ENCODE measurements at places on chromosomes 5 and 9. TPM values are rescaled to one million over a fixed set of nuclear protein-coding genes. Genes with fewer than 3 reads are reported as not detected.
A peak's percentile ranks its signal among the peaks of the same experiment; 100 is the strongest.

DNA sequence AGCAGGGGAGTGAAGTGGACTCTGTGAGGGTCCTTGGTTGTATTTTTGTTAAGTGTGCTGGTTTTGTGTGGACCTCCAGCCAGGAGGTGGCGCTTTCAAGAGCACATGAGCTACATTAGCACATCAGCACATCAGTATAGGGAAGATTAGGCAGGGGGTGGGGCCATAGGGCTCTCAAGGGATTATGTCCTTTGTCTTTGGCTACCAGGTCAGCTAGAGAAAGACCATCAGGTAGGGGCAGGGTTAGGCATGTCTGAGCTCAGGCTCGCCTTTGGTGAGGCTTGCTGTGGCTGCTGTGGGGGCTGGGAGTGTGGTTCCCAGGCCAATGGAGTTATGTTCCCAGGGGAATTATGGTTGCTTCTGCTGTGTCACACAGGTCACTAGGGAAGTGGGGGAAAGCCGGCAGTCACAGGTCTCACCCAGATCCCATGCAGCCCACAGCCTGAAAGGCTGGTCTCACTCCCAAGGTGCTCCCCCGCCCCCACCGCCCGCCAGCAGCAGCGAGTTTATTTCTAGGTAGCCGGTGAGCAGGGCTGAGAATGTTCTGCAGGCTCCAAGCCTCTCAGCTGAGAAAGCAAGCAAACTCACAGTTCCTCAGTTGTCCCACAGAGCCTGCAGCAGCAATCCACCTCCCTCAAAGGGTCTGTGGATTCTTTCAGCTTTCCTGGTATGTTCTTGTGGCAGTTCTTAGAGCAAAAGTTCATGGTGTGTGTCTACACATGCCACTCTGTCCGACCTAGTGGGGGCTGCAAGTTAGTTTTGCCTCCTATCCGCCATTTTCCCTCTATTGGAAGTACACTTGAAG, 13.7 kb downstream of the OR1J1 start:
- H3K27me3 ChIP-seq, result peaks cover 55% of the 10 kb centered on the region
- H3K36me3 ChIP-seq, result no peaks in the 10 kb centered on the region
- no peak for DNase-seq
- no peak overlapping the region for H3K4me3 ChIP-seq
- H3K4me1 ChIP-seq, result peaks cover 3% of the 10 kb centered on the region

DNA sequence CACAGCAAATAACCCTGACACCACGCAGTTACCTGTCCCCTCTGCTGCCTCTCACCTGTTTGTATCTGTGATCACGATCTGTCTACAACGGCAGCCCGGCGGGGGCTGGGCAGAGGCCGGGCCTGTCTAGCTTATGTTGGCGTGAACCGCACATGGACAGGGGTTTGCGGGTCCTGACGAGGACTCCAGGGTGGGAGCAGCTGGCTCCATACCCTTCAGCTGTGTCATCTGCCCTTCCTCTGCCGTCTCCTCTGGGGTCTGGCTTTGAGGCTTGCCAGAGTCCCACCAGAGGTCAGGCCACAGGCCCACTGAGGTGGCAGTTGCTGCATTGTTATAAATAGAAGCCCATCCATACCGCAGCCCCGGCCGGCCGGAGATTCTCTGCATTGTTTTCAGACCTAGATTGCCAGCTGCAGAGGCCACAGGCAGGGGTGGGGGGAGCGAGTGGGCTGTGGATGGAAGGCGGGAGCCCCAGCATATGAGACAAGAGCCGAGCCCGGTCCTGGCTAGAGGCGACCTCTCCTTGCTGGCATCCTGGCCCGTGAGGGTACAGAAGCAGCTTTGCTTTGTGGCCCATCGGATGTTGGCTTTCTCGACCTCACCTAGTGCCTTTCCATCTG, 37.8 kb downstream of the FAM78A start:
- H3K27ac ChIP-seq, result peak overlapping the region; percentile 42
- DNase-seq, result no peak
- H3K4me1 ChIP-seq, result peaks cover 20% of the 10 kb centered on the region
- no peak overlapping the region for H3K4me3 ChIP-seq

GRCh38 chr5:112548246-112548881, 129.3 kb upstream of the EPB41L4A start:
- H3K4me3 ChIP-seq, result no peak overlapping the region
- peaks cover 14% of the 10 kb centered on the region for H3K4me1 ChIP-seq
- H3K27me3 ChIP-seq, result no peaks in the 10 kb centered on the region
- H3K27ac ChIP-seq, result no peak overlapping the region

The BARHL1 gene
- 0.14 TPM for total RNA-seq

The CBY3 gene
- total RNA-seq, result not detected

DNA sequence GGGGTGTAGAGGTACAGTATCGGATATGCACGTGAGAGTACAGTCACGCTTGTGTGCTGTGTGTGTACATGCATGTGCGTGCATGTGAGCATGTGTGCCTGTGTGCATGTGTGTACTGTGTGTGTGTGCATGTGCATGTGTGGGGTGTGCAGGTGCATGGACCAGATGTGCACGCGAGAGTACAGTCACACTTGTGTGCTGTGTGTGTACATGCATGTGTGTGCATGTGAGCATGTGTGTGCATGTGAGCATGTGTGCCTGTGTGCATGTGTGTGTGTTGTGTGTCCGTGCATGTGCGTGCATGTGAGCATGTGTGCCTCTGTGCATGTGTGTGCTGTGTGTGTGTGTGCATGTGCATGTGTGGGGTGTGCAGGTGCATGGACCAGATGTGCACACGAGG, 10.3 kb downstream of the SLC6A19 start:
- no peak for DNase-seq
- H3K27ac ChIP-seq, result no peak overlapping the region
- no peak overlapping the region for H3K4me3 ChIP-seq

DNA sequence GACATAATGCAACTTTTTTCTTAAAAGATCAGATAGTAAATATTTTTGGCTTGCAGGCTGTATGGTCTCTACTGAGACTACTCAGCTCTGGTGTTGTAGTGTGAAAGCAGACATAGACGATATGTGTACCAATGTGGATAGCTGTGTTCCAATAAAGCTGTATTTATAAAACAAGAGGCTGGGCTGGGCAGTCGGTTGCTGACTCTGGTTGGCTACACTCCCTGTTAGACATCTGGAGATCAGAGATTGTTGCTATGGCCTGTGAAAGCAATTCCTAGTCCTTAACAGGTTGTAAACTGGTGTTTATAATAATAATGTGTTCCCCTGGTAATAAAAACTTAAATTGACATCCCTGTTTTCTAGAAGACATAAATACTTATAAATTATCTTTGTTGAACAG, 24.4 kb upstream of the SCAMP1 start:
- no peak overlapping the region for H3K4me3 ChIP-seq
- H3K27me3 ChIP-seq, result no peaks in the 10 kb centered on the region
- H3K36me3 ChIP-seq, result no peaks in the 10 kb centered on the region
- no peak overlapping the region for H3K27ac ChIP-seq

DNA sequence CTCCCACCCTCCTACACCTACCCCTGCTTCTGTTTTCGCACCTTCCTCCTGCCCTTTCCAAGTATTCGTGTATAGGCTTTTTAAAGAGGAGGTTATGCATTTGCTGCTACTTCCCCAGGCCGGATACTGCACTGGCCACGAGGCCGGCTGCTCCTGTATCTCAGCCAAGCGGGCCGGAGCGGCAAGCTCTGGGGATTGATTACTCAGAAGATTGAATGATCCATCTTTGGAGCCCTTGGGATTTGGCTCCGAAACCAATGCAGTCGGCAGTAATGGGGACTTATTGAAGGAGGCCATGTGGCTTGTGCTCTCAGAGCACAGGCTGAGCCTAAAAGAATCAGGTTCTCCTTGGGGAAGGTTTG, 405.3 kb downstream of the TLE4 start:
- DNase-seq, result no peak
- no peak overlapping the region for H3K27ac ChIP-seq
- H3K36me3 ChIP-seq, result no peaks in the 10 kb centered on the region

- H3K4me1 ChIP-seq, result peaks cover 20% of the 10 kb centered on the region
- DNase-seq, result no peak
- peaks cover 11% of the 10 kb centered on the region for H3K27me3 ChIP-seq
- peak overlapping the region; percentile 95 for H3K4me3 ChIP-seq
- H3K36me3 ChIP-seq, result peaks cover 25% of the 10 kb centered on the region
Observed at GRCh38 chr5:112161392-112161748, 257.7 kb downstream of the EPB41L4A start.

DNA sequence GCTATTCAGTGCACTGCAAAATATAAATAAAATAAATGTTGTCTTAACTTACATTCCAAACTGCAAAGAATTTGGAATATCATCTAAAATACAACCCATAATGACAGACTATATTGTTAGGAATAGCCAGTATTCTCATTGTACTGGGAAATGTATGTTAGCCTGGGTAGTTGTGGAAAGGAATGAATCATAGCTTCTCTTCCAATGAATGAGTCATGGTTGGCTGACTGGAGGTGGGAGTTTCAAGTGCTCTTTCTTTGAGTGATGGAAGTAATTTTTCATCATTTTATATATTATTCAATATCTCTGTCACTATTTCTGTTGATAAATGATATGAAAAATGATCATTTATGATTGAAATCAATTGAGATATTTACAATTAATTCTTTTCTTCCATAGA, 158.6 kb upstream of the ARRDC3 start:
- no peak overlapping the region for H3K4me3 ChIP-seq
- H3K27me3 ChIP-seq, result no peaks in the 10 kb centered on the region
- H3K4me1 ChIP-seq, result peaks cover 4% of the 10 kb centered on the region
- no peak overlapping the region for H3K27ac ChIP-seq
- H3K36me3 ChIP-seq, result no peaks in the 10 kb centered on the region

DNA sequence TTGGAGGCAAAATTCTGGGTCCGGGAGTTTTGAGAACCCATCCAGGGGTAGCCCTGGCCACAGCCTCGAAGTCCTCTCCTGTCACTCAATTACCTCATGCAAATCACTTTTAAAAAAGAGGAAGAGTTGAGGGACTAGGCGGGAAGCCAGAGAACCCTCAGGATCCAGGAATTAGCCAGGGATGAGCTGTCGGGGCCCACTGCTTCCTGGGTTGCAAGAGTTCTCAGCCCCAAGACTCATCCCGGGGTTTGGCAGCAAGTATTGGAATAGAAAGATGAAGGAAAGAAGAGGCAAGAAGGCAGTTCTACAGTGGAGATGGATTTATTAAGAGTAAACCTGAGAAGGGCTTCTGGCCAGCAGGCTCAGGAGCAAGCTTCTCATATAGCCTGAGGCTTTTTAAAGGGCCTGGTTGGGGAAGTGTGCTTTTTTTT, 25.6 kb downstream of the C9orf50 start:
- H3K36me3 ChIP-seq, result no peaks in the 10 kb centered on the region
- H3K4me3 ChIP-seq, result peak overlapping the region; percentile 57
- peak overlapping the region; percentile 32 for H3K27ac ChIP-seq
- peaks cover 57% of the 10 kb centered on the region for H3K4me1 ChIP-seq

The EGFLAM gene
- total RNA-seq, result 4.8 TPM

The PCDHGA10 gene
- 9.8 TPM for total RNA-seq

The TERT gene
- total RNA-seq, result 1.7 TPM

DNA sequence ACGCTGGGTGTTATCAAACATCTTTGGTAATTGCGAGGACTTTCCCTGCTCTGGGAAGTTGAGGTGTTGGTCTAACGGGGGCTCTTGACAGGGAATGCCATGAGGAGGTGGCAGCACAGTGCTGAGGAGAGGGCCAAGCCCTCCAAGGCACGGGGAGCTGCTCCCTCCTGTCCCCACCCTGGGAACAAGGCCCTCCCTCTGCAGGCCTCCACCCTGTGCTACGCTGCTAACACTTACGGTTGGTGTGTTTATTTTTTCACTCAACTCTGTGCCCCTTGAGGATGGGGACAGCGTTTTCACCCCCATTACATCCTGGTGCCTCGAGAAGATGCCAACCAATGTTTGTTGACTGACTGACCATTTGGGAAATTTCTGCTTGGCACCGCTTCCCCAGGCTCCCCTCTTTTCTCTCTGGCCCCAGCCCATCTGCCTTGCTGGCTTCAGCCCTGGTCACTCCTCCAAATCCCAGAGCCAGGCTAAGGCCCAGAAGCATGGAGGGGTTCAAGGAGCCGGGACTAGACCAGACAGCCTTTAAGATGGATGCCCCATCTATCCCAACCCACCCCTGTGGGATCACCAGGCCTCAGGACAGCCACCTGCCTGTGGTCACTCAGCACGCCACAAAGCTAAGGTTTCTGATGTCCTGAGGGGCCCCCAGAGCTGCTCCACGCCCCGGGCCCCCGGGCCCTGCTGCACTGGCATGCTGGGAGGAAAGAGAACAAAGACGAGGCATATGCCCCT, 125.7 kb downstream of the BARX1 start:
- peaks cover 12% of the 10 kb centered on the region for H3K4me1 ChIP-seq
- peaks cover 29% of the 10 kb centered on the region for H3K27me3 ChIP-seq
- no peaks in the 10 kb centered on the region for H3K36me3 ChIP-seq
- H3K27ac ChIP-seq, result no peak overlapping the region
- no peak for DNase-seq
- H3K4me3 ChIP-seq, result peak overlapping the region; percentile 41

GRCh38 chr9:115923410-115923809, 230.2 kb upstream of the PAPPA start:
- H3K27me3 ChIP-seq, result no peaks in the 10 kb centered on the region
- no peaks in the 10 kb centered on the region for H3K4me1 ChIP-seq
- no peak overlapping the region for H3K27ac ChIP-seq
- peaks cover 3% of the 10 kb centered on the region for H3K36me3 ChIP-seq
- no peak for DNase-seq

DNA sequence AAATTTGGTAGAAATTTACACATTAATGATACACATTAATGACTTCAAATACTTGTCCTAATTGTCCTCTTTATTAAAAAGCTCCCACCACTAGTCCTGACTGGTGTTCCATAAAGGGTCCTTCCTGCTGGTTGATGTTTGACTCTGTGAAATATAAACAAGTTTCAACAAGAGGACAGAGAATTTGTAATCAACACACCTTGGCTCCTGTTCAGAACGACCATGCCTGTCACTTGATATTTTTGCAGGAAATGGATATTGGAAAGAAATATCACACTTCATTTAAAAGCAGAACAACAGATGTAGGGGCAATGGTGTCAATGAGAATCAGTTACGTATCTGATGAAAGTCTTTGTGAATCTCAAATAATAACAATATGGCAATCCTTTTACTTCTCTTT, 211.7 kb downstream of the ENC1 start:
- H3K27me3 ChIP-seq, result no peaks in the 10 kb centered on the region
- peaks cover 9% of the 10 kb centered on the region for H3K4me1 ChIP-seq
- no peak overlapping the region for H3K27ac ChIP-seq
- H3K4me3 ChIP-seq, result no peak overlapping the region

The C9orf153 gene
- not detected for total RNA-seq

DNA sequence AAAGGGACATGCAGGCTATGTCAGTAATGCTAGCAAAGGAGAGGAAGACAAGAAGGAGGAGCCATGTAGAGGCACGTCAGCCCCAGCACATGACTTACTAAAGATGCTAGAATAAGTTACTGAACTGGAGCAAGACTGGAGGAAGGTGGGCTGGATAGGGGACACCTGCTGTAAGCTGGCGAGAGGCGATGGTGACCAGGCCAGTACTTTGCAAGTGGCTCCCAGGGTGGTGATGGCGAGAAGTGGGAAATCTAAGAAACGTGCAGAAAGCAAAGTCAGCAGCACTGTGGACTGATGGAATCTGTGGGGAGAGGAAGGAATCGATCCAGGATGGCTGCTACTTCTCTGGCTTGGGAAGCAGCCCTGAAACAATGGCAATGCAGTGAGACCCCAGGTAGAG, 617.1 kb upstream of the ADAMTS16 start:
- H3K36me3 ChIP-seq, result no peaks in the 10 kb centered on the region
- H3K27ac ChIP-seq, result no peak overlapping the region

The PCDHGA3 gene
- 0.27 TPM for total RNA-seq

- no peak for DNase-seq
- H3K4me3 ChIP-seq, result no peak overlapping the region
- H3K27ac ChIP-seq, result no peak overlapping the region
- no peaks in the 10 kb centered on the region for H3K4me1 ChIP-seq
- H3K36me3 ChIP-seq, result no peaks in the 10 kb centered on the region
Observed at GRCh38 chr5:39648848-39649227, 224.1 kb upstream of the DAB2 start.

The FOXD4L5 gene
- not detected for total RNA-seq

The ECSCR gene
- total RNA-seq, result not detected

The ADAMTSL2 gene
- total RNA-seq, result 0.57 TPM

The ARL14EPL gene
- not detected for total RNA-seq

The FBP1 gene
- total RNA-seq, result 35.9 TPM
